ENCODE measurements at places on chromosomes 5 and 9. TPM values are rescaled to one million over a fixed set of nuclear protein-coding genes. Genes with fewer than 3 reads are reported as not detected.

Gene DDX4
- 0.50 TPM for total RNA-seq

DNA sequence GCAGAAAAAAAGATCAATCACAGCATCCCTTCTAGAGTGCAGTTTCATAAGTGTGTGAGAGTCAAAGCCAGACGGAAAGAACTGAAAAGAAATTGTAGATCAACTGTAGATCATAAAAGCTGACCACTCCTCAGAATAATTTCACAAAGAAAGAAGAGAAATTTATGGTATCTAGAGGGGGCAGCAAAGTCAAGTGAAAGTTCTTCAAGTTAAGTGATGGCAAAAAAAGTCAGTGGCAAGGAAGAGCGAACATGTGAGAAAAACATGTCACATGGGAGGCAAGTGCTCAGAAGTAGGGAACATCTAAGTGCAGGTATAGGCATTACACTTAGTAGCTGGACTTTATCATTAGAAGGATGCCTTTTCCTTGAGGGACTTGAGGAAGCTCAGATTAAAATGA, 245.1 kb upstream of the ISL1 start:
- DNase-seq = no peak

Gene IRF1
- 289 TPM for total RNA-seq

GRCh38 chr5:120361941-120362340, 102.2 kb upstream of the PRR16 start:
- DNase-seq = no peak

Gene SMIM33
- 1.1 TPM for total RNA-seq

DNA sequence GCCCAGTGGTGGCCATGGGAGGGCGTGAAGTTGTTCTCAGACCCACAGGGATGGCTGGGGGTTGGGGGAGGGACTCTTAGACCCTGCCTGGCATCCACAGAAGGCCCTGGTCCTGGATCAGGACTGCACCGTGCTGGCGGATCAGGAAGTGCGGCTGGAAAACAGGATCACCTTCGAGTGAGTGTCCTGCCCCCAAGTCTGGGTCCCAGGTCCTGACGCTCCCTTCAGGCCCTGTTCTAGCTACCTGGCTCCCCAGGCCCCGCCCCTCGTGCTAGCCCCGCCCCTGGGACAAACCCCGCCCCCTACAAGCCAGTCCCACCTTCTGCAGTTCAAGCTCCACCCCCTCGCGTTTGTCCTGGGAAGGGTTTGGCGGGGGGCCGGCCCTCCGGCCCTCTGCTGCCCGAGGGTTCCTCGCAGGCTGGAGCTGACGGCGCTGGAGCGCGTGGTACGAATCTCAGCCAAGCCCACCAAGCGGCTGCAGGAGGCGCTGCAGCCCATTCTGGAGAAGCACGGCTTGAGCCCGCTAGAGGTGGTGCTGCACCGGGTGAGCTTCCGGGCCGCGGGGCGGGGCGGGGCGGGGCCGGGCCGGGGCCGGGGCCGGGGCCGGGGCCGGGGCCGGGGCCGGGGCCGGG, 12.9 kb downstream of the RGS14 start:
- DNase-seq = peak; percentile 56

DNA sequence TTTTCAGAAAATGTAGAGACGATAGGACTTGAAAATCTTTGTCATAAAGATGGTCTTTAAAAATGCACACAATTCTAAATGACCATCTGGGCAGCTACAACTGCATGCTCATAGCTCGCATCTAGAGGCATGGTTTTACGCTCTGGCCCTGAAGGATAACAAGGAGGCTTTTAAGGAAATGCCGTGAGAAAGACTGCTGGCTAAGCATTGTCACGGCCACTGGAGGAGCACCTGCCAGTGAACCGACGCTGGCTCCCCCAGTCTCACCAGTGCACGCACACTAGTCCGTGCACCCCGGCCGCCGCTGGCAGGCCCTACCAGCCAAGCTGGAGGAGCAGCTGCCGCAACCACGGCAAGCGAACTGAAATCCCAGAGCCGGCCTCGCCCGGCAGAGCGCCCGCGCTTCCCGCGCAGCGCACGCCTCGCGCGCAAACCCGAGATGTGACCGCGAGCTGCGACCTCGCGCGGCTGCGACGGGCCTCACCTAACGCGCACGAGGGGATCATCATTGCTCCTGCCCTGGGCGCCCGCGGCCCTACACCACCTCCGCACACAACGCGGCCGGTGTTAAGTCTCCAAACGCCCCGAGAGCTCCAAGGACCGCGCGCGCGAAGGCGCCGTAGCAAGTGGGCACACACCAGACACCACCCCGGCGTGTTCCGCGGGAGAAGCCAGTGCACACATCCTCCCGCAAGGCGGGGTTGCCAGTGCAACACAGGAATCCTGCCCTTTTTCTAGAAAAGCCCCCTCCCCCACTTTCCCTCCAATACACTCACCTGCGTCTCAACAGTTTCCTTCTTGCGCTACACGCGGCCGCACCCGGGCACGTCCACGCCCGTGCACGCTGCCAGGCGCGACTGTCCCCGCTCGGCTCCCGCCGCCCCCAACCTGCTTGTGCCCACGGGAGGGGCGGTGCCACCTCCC, 5.3 kb downstream of the ELAVL2 start:
- no peak for DNase-seq
